Activated CD4-positive, CD25-positive, alpha-beta regulatory T cell treated with anti-CD3 and anti-CD28 coated beads, Interleukin-2, amount 50 U/mL, for 16 hours (primary cell): ENCODE measurements at places on chromosomes 7 and 10.

DNA sequence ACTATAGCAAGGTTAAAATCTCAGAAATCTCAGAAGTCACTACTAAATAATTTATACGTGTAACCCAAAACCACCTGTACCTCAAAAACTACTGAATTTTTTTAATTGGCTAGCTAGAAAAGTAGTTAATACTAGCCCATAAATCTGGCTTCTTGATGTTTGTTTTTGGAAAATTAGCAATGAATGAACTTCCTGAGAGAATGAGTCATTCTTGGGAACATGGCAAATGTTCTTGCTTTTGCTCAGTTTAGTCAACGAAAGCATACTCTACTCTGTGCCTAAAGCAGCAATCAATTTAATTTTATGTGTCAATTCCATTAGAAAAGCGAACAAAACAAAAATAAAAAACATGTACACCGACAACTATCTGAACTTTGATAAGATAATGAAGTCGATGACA lies 69.2 kb downstream of the SEMA3E start:
- DNase-seq = no peak

GRCh38 chr7:50718876-50719275 lies 63.8 kb downstream of the GRB10 start:
- no peak for DNase-seq

GRCh38 chr10:23474626-23475025 lies 35.8 kb downstream of the OTUD1 start:
- no peak for DNase-seq

- no peak for DNase-seq
Observed at GRCh38 chr7:158539711-158540146, 47.9 kb downstream of the PTPRN2 start.

GRCh38 chr10:132878091-132878729 lies 64.2 kb downstream of the CFAP46 start:
- no peak for DNase-seq

DNA sequence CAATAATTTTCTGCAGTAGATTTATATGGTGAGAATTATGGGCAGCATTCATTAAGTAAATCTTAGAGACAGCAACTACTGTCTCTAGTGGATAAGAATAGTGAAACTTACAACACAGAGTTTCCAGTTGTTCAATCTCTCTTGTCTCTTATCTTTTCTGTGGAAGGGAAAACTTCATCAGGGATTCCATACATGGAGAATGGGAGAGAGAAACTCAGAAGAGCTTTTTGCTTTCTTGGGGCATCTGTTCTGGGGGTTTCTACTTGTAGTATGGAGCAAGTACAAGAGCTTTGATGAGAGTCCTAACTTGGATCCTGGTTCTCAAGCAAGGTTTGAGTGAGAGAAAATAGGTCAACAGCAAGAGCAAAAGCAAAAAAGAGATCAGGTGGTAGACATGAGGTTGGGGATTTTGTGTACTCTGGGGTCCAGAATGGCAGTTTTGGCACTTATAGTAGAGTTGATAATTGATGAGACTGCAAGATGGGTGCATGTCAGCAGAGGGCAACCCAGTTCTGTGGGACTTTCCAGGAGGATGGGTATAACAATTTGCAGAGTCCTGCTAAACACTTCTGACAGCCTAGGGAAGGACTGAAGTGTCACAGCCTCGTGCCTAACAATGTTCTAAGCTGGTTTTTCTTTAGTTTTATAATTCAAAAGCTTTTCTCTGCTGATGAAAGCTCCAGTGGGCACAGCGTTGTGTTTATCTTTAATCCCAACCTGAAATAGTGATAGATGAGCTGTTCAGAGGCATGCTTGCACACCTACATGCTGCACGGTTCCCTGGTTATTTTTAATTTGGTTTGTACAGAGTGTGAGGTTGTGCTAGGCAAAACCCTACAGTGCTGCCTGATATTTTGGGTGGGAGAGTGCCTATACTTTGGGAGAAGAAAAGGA lies 32.0 kb upstream of the STRIP2 start:
- no peak for DNase-seq

DNA sequence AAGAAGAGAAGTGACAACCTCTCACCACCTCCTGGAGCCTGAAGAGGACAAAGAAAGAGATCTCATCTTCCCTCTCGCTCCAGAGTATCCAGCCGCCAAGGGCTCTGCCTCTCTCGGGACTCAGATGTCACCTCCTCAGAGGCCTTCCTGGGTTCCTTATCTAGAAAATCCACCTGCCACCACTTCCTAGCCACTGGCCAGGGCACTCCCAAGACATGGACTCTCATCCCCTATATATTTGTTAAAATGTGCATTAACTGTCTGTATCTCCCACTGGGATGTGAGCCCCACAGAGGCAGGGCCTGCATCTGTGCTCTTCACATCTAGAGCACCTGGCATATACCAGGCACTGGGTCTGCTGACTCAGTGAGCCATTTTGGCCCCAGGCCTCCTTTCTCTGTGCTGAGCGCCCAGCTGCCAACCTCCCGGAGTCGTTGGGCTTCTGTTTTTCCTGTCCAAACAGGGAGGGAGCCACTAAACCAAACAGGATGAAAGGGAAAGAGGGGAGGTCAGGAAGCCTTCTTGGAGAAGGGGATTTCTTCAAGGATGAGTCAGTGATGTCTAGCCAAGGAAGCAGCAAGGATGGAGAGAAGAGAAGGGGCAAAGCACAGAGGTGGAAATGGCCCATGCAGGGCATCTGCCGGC lies 58.9 kb downstream of the KCNMA1 start:
- DNase-seq = no peak

DNA sequence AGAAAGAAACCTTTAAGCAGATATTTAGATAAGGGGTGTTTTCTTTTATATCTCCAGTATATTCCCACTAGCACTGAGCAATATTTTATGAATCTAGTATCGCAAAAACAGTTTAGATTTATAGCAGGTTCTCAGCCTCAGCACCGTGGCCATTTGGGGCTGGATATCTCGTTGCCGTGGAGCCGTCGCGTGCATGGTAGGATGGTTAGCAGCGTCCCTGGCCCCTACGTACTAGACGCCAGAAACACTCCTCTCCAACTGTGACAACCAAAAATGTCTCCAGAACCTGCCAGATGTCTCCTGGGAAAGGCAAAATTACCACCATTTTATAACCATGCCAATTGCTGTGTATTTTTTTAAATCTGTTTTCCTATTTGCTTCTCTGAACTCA lies 172.9 kb downstream of the CACNB2 start:
- DNase-seq = no peak

GRCh38 chr7:5360451-5360850 lies 63.2 kb downstream of the TNRC18 start:
- DNase-seq = no peak

- DNase-seq = no peak
Observed at GRCh38 chr7:18520450-18521235, 25.1 kb downstream of the HDAC9 start.

GRCh38 chr7:12133865-12134264 lies 77.2 kb upstream of the TMEM106B start:
- DNase-seq = no peak

- DNase-seq = no peak
Observed at GRCh38 chr10:49093922-49094321, 21.4 kb downstream of the VSTM4 start.

GRCh38 chr7:132450696-132451095 lies 125.6 kb downstream of the PLXNA4 start:
- DNase-seq = no peak

GRCh38 chr7:151377406-151377805 lies 32.4 kb downstream of the WDR86 start:
- DNase-seq = no peak

GRCh38 chr10:124997771-124998623 lies 56.1 kb downstream of the ZRANB1 start:
- no peak for DNase-seq

- no peak for DNase-seq
Observed at GRCh38 chr10:91798649-91799611, 704 bp downstream of the TNKS2 start.
